ENCODE measurements at places on chromosomes 3 and 15.

DNA sequence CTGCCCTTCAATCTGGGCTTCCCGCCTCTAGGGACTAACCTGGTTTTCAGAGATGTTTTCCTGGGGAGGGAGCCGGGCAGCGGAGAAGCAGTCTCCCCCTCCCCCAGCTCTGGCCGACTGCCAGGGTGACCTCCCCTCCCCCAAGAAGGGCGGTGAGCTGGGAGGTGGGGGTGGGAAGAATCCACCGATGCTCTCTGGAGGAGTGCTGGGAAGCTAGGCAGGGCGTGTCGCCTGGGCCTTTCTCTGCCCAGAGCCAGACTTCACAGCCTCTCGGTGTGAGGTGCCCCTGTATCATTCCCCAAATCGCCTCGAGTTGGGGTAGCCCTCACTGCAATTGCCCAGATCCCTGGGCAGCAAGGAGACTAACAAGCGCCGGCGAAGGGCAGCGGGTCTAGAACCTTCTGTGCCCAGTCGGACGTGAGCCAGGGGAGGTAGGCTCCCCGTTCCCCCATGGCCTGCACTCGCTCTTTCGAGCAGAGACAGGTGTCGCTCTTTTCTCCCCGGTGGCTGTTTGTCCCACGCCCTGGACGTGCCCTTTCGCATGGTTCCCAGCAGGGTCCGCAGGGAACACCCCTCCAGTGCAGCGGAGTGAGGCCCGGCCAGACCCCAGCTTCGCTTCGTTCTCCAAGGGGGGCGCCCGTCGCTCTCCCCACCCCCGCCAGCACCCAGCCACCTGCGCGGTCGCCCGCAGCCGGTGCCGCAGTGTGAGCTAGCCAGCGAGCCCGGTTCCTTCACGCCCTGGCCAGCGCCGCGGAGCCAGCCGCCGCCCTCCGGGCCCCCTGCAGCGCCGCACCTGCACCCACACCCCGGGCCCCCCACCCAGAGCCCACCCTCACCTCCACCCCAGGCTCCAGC is 1.1 kb downstream of the RAB6B start:
- DNase-seq, result no peak

GRCh38 chr15:60396958-60397771 is 621 bp downstream of the ANXA2 start:
- no peak for DNase-seq

DNA sequence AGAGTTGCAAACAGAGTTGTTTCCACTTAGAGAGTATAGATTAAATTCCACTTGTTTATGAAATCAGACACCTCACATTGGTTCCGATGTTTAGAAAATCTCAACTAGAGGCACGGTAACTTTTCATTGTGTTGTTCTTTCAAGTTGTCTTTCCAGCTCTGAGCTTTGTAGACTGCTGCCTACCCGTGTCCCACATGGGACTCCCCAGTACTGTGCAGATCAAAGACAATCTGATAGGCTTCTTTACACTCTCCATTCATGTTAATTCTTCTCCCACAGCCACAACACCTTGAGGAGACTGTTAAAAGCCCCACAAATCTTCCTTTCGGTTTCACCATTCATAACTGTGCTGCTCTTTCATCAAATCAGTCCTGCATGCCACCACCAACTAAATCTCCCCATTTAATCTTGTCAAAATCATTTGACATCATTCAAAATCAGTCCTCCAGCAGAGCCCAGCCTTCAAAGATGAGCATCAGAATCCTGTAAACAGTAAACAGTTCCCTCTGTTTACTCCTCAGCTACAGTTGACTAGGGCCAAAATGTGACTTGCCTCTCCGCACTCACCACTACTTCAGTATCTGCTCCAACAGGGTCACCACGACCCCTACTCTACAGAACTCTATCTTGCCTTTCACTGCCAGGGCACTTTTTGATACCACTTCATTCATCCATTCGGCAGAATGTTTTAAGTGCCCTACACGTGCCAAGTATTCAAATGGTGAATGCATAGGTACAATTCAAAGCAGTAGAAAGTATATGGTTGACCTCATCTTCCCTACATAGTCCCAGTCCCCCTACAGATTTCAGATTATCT is 8.3 kb downstream of the ANXA2 start:
- no peak for DNase-seq

DNA sequence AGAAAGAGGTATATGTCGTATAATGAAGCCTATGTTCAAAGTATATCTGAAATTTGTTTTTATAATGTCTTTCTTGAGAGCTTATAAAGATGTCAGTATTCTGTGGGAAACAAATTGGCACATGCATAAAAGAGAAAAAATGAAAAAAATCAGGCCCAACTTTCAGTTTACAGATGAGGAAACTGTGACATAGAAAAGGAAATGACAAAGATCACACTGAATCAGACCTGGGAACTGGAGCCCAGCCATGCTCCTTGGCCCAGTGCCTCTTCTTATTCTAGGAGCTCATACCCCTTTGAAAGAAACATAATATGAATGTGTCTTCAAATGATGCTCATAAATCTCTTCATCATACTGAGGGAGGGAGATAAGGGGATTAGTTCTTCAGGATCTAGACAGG is 48.4 kb downstream of the TMEM44 start:
- DNase-seq, result no peak

DNA sequence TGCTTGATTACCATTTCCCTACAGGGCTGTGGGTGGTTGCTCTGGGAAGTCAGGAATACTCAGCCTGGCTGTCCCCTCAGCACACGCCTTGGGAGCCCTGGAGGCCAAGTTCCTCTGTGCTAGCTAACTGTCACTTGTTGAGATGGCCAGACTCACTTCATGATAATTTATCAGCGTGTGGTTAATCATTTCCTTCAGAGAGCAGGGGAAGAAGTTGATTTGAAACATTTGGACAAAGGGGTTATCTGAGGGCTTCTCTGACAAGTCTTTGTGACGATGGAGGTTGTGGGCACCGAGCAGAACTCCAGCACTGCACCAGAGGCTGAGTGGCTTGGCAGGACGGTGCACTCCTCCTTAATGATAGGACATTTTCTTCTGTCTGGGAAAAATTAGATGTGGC is 61.9 kb downstream of the WHAMM start:
- DNase-seq, result no peak

Data from stimulated activated CD8-positive, alpha-beta memory T cell treated with anti-CD3 and anti-CD28 coated beads, Interleukin-4, amount 100 ng/mL, for 4 hours (primary cell).